Thyroid gland (tissue), 4 donors: ENCODE measurements at places on chromosomes 7 and 10.

DNA sequence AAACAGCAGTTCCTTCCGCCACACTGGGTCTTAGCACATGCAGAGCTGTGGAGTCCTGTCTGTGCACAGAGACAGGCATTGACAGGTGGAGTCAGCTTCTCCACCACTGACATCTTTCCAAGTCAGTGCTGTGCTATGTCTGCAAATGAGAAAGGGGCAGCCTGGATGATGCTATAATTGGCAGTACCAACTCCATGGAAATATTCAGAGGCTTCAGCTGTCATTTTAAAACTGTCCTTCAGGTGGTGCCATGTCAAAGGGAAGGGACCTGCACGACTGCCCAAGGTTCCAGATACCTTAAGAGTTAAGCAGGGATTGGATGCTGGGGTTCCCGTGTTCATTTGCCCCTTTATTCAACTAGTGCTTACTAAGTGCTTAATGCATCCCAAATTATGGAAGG is 258.0 kb upstream of the PRKCQ start:
- H3K27ac ChIP-seq: no peak overlapping the region
- H3K4me3 ChIP-seq: no peak overlapping the region
- DNase-seq: no peak
- no peaks in the 10 kb centered on the region for H3K27me3 ChIP-seq
- no peaks in the 10 kb centered on the region for H3K36me3 ChIP-seq

- no peaks in the 10 kb centered on the region for H3K27me3 ChIP-seq
- H3K4me3 ChIP-seq: no peak overlapping the region
- DNase-seq: no peak
- H3K36me3 ChIP-seq: no peaks in the 10 kb centered on the region
Measured at GRCh38 chr7:92682330-92682729, 92.1 kb upstream of the FAM133B start.

DNA sequence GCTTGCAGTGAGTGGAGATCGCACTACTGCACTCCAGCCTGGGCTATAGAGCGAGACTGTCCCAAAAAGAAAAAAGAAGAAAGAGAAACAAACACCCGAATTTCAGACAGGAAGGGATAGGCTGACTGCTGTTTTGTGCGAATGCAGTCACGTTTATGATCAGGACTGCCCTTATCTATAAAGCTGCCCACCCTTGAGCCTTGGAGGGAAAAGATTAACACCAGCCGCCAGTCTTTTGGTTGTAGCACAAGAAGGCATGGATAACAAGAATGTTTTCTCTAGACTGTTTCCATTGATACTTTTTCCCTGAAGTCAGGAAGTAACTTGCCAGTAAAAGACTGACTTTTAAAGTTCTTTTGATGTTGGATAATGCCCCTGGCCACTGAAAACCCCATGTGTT is 314.0 kb downstream of the BICC1 start:
- H3K27ac ChIP-seq: no peak overlapping the region
- H3K4me3 ChIP-seq: no peak overlapping the region
- DNase-seq: no peak
- H3K4me1 ChIP-seq: no peaks in the 10 kb centered on the region
- H3K36me3 ChIP-seq: no peaks in the 10 kb centered on the region

- H3K27me3 ChIP-seq: no peaks in the 10 kb centered on the region
- no peak overlapping the region for H3K4me3 ChIP-seq
- no peak overlapping the region for H3K27ac ChIP-seq
- no peaks in the 10 kb centered on the region for H3K36me3 ChIP-seq
- no peaks in the 10 kb centered on the region for H3K4me1 ChIP-seq
Measured at GRCh38 chr10:121684276-121684675, 86.0 kb upstream of the FGFR2 start.

- H3K4me3 ChIP-seq: no peak overlapping the region
- H3K36me3 ChIP-seq: no peaks in the 10 kb centered on the region
- H3K27me3 ChIP-seq: no peaks in the 10 kb centered on the region
- H3K27ac ChIP-seq: no peak overlapping the region
Measured at GRCh38 chr10:31961277-31962074, 32.8 kb upstream of the ARHGAP12 start.

- no peaks in the 10 kb centered on the region for H3K36me3 ChIP-seq
- H3K27ac ChIP-seq: no peak overlapping the region
- no peak overlapping the region for H3K4me3 ChIP-seq
- no peaks in the 10 kb centered on the region for H3K27me3 ChIP-seq
- H3K4me1 ChIP-seq: no peaks in the 10 kb centered on the region
Measured at GRCh38 chr10:69628891-69629290, 1.2 kb upstream of the FAM241B start.

DNA sequence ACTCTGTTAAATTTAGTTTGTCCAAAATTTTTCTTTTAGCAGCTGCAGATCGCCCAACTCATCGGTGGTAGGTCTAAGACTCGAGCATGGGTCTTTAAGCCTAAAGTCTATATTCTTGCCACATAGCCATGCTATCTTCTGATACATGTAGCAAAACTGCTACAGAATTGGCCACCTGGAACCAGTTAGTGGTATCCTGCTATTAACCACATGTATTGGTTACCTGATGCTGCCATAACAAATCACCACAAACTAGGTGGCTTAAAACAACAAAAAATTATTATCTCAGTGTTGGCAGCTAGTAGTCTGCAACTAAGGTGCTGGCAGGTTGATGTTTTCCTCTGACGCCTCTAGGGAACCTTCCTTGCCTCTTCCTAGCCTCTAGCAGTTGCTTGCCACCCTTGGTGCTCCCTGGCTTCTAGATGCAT is 96.7 kb upstream of the PIK3CG start:
- peaks cover 10% of the 10 kb centered on the region for H3K4me1 ChIP-seq
- no peak overlapping the region for H3K4me3 ChIP-seq
- no peak for DNase-seq
- H3K27ac ChIP-seq: no peak overlapping the region
- H3K36me3 ChIP-seq: no peaks in the 10 kb centered on the region
- no peaks in the 10 kb centered on the region for H3K27me3 ChIP-seq

GRCh38 chr10:133324198-133324792 is 12.4 kb downstream of the CALY start:
- H3K27me3 ChIP-seq: peaks cover 14% of the 10 kb centered on the region
- H3K4me1 ChIP-seq: peaks cover 18% of the 10 kb centered on the region
- no peak overlapping the region for H3K4me3 ChIP-seq

- no peaks in the 10 kb centered on the region for H3K36me3 ChIP-seq
- no peak overlapping the region for H3K4me3 ChIP-seq
- no peaks in the 10 kb centered on the region for H3K27me3 ChIP-seq
- no peak overlapping the region for H3K27ac ChIP-seq
Measured at GRCh38 chr7:27314111-27314510, 71.5 kb downstream of the EVX1 start.

DNA sequence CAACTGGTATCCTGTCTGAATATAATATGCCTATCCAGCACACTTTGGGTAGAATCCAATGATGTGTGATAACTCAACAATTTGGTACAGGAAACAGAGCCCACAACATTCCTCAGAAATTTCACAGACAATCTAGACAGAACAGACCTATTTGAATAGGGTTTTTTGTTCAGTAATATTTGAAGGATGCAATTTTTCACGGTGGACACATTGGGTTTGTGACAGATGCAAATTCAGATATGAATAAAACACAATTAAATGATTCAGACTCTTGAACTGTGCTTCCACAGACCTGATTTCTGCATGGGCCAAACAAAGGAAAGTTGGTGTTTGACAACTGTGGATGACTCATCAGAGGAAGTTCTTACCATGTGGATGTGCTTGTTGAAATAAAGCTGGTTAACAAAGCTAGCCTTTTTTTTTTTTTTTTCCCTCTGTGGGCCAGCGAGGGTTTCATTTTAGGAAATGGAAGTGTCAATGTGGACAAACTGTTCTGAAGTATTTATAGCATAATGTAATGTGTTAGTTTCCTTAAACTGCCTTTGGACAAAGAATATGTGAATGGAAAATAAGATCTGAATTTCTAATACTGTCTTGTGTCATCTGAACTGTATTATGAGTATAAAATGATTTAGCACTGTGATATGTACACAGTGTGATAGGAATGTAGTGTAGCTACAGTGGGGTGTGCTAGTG is 43.2 kb upstream of the FAM133B start:
- H3K4me3 ChIP-seq: no peak overlapping the region
- H3K4me1 ChIP-seq: no peaks in the 10 kb centered on the region

- no peak for DNase-seq
- H3K4me1 ChIP-seq: no peaks in the 10 kb centered on the region
- no peaks in the 10 kb centered on the region for H3K27me3 ChIP-seq
- no peak overlapping the region for H3K4me3 ChIP-seq
- H3K36me3 ChIP-seq: no peaks in the 10 kb centered on the region
Measured at GRCh38 chr7:84629640-84630318, 435.2 kb upstream of the SEMA3A start.

DNA sequence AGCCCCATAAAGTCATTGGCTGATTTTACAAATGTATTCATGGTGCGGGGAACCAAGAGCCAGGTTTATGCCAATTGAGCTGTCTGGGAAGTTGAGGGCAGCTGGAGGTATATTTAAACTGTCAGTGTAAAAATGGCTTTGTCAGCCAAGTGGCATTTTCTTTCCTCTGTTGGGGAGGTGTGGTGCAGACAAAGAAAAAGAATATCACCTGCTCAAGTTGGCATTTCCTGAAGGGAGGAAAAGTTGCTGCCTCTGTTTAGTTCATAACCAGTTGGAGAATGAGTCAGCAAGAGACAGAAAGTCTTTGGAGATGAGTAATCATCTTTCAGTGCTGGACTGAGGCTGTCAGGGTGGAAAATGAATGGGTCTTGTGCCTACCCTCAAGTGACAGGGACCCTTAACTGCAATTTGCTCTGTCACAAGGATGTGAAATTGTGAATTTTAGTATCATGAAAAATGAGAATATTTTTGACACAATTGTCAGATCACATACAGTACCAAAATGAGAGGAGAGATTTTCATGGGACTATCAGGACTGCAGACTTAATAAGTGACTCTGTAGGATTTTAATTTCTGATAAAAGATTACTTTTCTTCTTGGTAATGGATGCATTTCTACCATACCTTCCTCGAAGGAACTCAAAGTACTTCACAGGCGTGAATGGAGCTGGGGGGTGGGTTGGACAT is 137.3 kb downstream of the ANLN start:
- H3K36me3 ChIP-seq: no peaks in the 10 kb centered on the region
- no peak overlapping the region for H3K4me3 ChIP-seq
- DNase-seq: no peak
- H3K4me1 ChIP-seq: no peaks in the 10 kb centered on the region

DNA sequence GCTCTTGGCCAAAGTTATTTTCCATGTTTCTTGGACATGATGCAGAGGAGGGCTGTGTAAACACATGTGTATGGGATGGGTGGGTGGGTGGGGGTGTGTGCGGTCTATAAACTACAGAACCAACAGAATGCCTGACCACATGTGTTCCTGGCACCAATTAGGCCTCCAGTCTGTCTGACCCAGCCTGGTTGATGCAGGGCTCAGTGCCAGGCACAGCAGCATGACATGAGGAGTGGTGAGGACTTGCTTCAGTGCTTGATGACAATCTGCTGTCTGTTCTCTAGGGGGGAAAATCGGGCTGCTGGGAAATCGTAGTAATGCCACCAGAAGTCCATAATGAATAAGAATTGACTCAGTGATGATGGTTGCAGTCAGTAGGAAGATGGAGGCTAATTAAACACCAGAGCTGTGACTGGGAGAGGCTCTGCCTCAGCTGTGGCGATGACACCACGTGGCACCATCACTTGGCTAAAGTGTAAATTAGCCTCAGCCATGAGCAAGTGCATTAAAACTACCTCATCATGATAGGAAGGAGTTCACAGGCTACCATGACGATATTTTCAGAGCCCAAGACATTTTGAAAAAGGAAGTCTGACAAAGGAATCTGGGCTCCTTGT is 260.1 kb upstream of the PODXL start:
- no peaks in the 10 kb centered on the region for H3K4me1 ChIP-seq
- no peak overlapping the region for H3K4me3 ChIP-seq
- no peaks in the 10 kb centered on the region for H3K27me3 ChIP-seq
- H3K36me3 ChIP-seq: no peaks in the 10 kb centered on the region
- no peak for DNase-seq
- H3K27ac ChIP-seq: no peak overlapping the region

GRCh38 chr10:88386204-88386788 is 196.8 kb downstream of the RNLS start:
- no peaks in the 10 kb centered on the region for H3K27me3 ChIP-seq
- DNase-seq: no peak
- no peak overlapping the region for H3K4me3 ChIP-seq
- H3K4me1 ChIP-seq: peaks cover 25% of the 10 kb centered on the region
- H3K36me3 ChIP-seq: no peaks in the 10 kb centered on the region

GRCh38 chr7:143510854-143511592 is 33.4 kb downstream of the TAS2R41 start:
- no peak overlapping the region for H3K4me3 ChIP-seq
- no peaks in the 10 kb centered on the region for H3K4me1 ChIP-seq
- H3K36me3 ChIP-seq: no peaks in the 10 kb centered on the region
- H3K27me3 ChIP-seq: no peaks in the 10 kb centered on the region
- no peak overlapping the region for H3K27ac ChIP-seq
- peak; percentile 6 for DNase-seq

DNA sequence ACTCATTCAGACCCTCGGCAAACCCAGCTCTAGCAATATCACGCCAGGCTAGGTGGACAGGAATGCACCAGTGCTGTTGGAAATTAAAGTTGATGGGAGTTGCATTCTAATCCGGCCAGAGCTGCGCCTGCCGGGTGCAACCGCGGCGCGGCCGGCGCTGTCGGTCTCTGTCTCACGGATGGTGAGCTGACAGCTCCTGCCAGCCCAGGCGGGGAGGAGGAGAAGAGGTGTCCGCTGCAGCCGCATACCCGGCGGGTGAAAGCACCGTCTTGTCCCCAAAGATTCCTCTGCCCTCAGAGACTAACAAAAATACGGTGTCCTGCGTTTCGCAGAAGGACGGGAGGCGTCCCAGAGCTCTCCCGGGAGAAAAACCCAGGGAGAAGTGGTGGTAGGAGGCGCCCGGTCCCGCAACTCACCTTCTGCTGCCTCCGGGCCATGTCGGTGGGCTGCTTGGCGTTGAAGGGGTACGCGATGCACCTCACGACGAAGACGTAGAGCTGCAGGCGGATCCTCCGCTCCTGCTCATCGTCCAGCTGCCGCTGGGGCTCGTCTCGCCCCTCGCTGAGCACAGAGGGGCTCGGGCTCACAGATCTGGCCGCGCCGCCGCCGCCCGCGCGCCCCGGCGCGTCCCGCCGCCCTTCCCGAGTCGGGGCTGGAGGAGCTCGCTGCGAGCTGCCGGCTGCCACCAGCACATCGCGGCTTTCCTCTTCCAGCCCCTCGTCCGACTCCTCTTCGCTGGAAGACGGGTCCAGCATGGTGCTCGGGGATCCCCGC is 490 bp downstream of the CADPS2 start:
- no peaks in the 10 kb centered on the region for H3K27me3 ChIP-seq
- peak overlapping the region; percentile 94 for H3K27ac ChIP-seq
- peak overlapping the region; percentile 96 for H3K4me3 ChIP-seq
- H3K36me3 ChIP-seq: no peaks in the 10 kb centered on the region
- peaks cover 33% of the 10 kb centered on the region for H3K4me1 ChIP-seq

GRCh38 chr10:128180843-128181242 is 54.6 kb upstream of the MKI67 start:
- DNase-seq: no peak
- no peak overlapping the region for H3K4me3 ChIP-seq
- no peaks in the 10 kb centered on the region for H3K4me1 ChIP-seq
- no peak overlapping the region for H3K27ac ChIP-seq
- H3K27me3 ChIP-seq: no peaks in the 10 kb centered on the region
- no peaks in the 10 kb centered on the region for H3K36me3 ChIP-seq

- no peak overlapping the region for H3K4me3 ChIP-seq
- H3K36me3 ChIP-seq: no peaks in the 10 kb centered on the region
- H3K27ac ChIP-seq: no peak overlapping the region
- no peaks in the 10 kb centered on the region for H3K4me1 ChIP-seq
- H3K27me3 ChIP-seq: no peaks in the 10 kb centered on the region
Measured at GRCh38 chr7:97298561-97298960, 181.1 kb downstream of the SDHAF3 start.
